Activated CD8-positive, alpha-beta memory T cell treated with anti-CD3 and anti-CD28 coated beads for 4 hours (primary cell): ENCODE measurements at places on chromosomes 2 and 18.

GRCh38 chr2:196802401-196802800 lies 2.9 kb upstream of the GTF3C3 start:
- no peak for DNase-seq

DNA sequence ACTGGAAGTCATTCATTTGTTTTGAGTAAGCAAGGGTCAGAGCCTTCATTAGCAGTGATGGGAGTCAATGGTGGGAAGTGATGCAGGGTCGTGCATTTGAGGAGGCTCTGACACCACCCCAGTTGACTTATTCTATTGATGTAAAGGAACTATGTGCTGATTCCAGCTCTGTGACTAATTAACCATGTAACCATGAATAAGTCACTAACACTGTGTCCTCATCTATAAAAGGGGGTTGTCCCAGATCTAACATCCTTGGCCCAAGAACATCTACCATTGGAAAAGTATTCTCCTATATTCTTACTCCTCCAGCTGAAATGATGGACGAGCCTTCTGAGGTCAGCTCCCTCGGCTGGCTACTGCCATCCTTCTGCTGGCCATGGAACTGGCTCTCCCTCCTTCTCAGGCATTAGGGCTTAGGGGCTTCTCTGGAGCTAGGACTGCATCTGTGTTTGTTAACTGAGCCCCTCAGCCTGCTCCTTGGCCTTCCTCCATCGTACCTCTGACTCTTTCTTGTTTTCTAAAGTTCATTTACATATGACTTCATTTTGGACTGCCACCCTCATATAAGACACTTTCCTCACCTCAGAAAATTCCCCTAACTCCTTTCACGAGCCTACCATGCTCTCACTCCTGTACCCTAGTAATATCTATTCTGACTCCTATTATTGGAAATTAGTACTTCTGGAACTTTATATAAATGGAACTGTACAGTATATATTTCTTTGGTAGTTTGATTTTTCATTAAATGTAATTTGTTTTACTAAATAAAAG lies 115.5 kb downstream of the KCTD1 start:
- no peak for DNase-seq

GRCh38 chr2:37349231-37349860 lies 4.9 kb downstream of the QPCT start:
- DNase-seq = no peak

DNA sequence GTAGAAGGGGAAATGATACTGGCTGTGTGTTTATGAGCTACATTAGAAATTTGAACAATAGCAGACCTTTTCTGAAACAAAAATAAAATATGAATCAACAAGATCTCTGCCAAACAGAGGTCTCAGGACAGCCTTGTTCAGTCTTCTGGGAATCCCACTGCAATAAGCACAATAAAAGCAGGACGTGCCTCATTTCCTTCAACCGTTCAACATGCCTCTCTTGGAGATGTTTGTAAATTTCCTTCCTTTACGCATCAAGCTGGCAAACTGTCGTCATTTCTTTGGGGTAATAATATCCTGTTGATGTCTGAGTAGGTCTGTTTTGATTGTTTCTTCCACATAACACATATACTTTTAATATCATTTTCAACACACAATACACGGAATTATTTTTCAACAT lies 77.2 kb downstream of the TCF4 start:
- DNase-seq = no peak

GRCh38 chr2:166074430-166074829 lies 53.4 kb downstream of the SCN1A start:
- DNase-seq = no peak

DNA sequence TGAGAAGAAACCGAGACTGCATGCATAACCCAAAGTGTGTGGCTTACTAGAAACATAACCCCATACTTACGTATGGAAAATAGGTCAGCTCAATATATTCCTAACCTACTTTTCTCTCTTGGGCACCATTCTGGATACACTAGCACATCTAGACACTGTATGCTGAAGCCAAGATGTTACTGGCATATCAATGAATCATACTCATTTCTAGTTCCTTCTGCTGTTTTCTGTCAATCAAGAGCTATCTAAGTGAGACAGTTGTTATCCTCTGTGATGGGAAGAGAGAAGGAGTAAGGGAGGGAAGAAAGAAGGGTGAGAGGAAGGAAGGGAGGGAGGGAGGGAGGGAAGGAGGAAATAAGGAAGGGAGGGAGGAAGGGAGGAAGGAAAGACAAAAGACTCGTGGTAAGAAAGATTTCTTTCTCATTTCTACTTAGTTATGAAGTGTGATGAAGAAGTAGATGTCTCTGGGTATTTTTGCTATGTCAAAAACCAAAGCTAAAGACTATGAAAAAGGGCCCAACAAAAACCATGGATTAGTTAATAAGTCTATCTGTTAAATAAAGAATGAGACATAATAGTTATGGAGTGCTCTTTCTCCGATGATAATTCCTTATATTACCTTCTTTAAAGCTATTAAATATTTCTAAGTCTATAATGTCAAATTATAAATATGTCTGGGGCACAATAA lies 248.4 kb downstream of the ZNF521 start:
- DNase-seq = no peak

GRCh38 chr18:55097456-55098170 lies 138.4 kb upstream of the CCDC68 start:
- no peak for DNase-seq

DNA sequence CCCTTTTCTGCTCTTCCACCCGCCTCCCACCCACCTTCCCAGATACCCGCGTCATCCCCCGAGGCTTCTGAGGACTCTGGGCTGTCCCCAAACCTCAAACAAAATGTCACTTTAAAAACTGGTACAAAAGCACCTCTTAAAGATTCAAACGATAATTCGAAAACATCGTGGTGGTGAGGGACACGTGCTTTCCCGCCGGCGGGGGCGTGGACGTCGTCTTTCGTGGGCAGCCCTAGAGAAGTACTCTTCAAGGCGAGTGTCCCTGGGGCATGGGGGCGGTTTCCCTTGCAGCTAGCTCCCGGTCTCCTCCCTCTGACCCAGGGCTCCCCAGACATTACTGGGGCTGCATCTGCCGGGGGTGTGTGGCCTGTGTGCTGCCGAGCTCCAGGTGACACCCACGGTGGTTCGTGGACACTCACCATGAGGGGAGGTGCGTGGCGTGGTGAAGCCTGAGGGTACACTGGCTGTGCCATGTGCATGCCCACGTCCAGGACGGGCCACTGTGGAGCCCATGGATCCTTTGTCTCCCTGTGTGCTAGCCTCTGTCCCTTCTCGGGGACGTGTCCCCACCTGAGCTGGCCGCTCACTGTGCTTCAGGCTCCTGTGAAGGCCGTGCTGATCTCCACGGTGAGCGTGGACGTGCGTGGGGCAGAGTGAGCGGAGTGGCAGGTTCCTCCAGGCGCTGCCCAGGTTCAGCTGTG lies 117.8 kb downstream of the NFATC1 start:
- DNase-seq = no peak

GRCh38 chr2:25036221-25036559 lies 5.7 kb upstream of the EFR3B start:
- DNase-seq = no peak

DNA sequence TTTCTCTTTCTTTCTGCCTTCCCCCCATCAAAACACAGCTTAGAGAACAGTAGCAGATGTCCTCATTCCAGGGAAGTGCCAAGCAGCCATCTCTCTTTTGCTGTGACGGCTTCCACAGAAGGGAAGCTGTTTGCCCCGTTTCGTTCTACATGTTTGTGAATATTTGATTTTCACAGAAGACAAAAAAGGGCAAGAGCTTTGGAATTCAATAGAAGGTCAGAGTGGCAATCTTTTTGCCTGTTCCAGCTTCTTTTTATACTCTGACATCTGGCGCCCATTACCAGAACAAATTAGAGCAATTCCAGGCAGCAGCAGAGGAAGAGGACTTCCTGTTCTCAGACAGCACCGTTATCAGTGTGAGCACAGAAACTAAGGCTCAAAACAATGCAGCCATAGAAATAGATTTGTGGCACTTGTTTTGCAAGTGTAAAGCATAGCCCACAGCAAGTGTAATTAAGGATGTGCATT lies 79.0 kb upstream of the CDH19 start:
- DNase-seq = no peak

GRCh38 chr18:61635901-61636528 lies 256.8 kb downstream of the RNF152 start:
- peak; percentile 2 for DNase-seq

DNA sequence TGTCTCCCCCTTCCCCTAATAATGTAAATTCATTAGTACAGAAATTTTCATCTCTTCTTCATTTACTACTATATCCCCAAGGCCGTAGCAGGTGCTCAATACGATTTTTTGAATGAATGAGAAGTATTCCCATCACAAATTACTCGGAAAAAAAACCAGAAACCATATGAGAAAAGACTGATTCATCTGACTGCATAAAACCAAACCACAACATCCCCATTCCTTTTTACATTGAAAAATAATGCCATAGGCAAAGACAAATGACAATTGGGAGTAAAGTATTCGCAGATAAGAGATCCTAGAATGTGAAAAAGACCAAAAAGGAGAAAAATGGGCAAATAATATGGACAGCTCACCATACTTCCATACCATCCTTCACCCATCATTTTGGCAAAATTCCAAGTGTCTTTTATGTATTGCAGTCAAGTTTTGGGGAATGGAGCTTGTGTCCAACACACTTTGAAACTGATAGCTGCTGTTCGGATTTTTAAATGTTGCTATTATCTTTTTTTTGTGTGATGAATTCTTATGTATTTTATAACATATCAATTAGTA lies 1.5 kb downstream of the ZC3H8 start:
- no peak for DNase-seq

GRCh38 chr2:23456881-23457760 lies 72.1 kb downstream of the KLHL29 start:
- DNase-seq = no peak

DNA sequence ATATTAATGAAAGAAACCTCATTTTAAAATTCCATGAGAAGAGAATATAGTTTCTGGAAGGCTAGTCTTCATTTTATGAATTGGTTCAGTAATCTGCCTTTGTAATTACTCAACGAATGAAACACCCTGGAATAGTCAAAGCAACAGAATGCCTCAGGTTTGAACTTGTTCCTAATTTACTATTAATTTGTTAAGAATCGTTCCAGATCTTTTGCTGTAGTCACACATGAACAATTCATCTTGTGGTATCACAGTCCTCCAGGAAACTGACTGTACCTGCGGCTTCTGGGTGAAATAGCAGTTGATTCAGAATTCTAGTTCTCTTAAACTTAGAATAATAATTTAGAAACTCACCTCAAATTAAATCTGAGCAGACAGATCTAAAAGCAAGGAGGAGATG lies 282.7 kb upstream of the MAP2 start:
- no peak for DNase-seq

DNA sequence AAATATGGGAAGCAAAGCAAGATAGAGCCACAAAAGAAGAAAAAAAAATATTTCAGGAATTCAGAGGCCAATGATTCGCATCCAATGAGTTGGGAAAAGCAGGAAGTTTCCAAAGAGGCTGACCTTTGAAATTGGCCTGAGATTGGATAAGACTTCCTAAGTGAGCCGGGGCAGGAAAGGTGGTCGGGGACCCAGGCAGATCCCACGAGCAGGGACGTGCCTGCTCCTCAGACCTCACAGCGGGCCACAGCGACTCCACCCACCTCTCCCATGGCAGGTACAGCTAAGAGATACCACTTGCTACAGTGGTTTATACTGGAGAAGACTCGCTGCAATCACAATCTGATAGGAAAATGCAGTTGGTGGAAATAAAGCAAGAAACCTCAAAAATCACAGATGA lies 102.8 kb upstream of the SALL3 start:
- no peak for DNase-seq

- no peak for DNase-seq
Measured at GRCh38 chr2:1222056-1222455, 191.2 kb upstream of the TPO start.

DNA sequence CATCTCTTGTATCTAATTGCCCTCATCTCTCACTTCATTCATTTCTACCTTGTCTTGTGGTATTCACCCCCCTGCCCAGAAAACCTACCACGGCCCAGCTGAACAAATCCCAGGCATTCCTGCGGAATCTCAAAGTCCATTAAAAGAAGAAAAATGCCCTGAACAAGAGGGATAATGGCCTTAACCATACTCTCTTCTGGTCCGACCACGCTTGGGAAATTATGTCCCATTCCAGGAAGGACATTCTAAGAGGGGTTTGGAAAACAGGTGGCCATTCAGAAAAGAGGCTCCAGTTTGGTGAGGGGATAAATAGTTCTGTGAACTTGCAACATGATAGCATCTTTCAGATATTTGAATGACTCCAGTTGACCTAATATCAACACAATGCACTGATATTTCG lies 349.9 kb upstream of the ZNF521 start:
- no peak for DNase-seq

DNA sequence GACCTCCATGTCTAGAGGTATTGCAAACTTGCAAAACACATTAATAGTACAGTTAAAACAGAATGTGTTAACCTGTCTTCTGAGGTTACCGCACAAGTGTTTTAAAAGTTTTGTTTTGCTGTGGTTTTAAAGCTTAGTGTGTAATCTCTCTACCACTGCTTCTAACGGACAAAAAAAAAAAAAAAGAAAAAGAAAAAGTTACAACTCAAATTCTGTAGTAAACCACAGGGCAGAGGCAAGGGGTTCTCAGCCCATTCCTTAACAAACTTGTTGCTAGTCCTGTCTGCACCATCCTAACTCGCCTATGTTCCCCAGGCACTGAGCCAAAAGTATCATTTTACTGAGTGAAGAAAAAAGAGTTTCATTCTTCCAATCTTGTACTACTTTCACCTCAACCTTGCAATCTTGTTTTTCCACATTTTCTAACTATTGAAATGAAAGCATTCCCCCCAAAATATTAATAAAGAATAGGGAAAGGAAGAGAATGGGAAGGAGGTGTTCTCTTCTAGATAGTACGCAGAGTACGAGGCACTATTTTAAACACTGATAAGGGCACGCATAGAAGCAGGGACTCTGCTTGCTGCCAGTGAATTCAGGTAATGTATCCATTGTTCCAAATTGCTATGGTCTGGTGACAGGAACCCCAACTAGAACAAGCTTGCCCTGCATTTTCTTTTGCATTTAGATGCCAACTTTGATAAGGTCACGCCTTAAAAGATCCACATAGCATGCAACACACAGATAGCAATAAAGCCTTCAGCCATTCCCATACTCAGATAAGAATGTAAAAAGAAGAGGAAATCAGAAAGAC lies 47.1 kb downstream of the IKZF2 start:
- no peak for DNase-seq

- DNase-seq = no peak
Measured at GRCh38 chr2:227473806-227474205, 1.9 kb downstream of the AGFG1 start.

DNA sequence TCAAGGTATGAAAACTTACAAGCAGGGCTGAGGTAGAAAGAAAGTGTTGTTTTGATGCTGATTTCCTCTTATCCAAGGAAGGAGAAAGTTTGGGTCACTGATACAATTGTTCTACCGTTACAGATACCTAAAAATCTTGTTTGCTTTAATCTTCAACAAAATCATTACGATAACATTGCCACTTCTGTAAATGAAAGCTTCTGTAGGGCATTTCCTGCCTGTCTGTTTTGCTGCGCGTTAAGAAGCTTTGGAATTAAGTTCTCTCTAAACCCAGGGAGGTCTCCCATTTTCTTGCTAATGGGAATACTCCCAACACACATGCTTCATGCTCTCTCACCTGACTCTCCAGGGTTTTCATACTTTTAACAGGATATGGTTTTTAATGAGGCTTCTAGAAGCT lies 258.5 kb downstream of the PTGR3 start:
- no peak for DNase-seq

- DNase-seq = no peak
Measured at GRCh38 chr2:25698752-25699151, 25.4 kb upstream of the DTNB start.

- no peak for DNase-seq
Measured at GRCh38 chr2:59604123-59604522, 949.3 kb downstream of the BCL11A start.

GRCh38 chr2:60440079-60440766 lies 113.2 kb downstream of the BCL11A start:
- no peak for DNase-seq

- DNase-seq = no peak
Measured at GRCh38 chr2:67806816-67807215, 256.0 kb downstream of the C1D start.
